ENCODE measurements at places on chromosomes 7 and 10.
A peak's percentile ranks its signal among the peaks of the same experiment; 100 is the strongest.

GRCh38 chr7:37212556-37212955, 236.1 kb downstream of the ELMO1 start:
- no peak for DNase-seq

DNA sequence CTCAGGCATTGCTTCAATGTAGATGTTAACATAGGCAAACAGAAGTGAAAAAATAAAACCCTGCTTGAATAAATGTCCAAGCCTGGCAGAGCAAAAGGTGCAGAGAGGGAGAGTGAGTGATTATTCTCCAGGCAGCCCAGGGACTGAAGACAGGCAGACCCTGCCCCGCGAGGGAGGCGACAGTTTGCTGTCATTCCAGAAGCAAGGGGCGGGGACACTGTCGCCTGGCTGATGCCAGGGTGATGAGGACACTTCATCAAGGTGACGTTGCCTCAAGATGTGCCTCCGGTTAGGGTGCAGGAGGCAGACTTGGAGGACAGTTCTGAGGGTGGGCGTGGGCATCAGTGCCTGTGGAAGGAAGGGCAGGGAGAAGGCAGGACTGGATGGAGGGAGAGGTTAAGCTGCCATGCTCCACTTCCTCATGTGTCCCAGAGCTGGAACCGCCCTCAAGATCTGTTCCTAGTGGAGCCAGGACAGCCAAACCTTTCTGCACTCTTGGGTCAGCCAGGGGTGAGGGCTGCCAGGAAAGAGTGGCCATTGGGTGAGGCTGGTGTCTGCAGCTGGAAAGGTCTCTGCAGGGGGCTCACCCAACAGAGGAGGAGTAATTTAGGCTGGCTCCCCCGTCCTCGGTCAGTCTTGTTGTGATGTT, 560.5 kb upstream of the MKI67 start:
- no peak for DNase-seq

DNA sequence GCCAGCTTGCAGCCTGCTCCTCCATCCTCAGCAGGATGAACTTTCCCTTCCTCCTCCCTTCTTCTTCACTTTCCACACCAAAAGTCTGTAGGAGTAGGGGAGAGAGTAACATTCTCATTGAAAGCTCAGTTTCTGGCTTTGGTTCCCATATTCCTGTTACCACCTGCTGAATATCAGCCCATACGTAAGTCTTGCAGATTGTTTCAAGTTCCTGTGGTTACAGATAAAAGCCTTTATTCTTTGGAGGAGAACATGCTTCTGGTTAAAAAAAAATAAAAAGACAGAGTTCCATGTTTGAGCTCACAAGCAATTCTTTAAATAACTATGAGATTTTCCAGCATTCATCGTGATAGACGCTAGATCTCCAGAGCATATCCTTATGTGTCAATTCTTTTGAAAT, 637.3 kb downstream of the SUGCT start:
- DNase-seq = no peak

- no peak for DNase-seq
Measured at GRCh38 chr10:98445200-98445812, 1.4 kb downstream of the HPS1 start.

- no peak for DNase-seq
Measured at GRCh38 chr10:111323389-111323966, 246.6 kb downstream of the ADRA2A start.

- no peak for DNase-seq
Measured at GRCh38 chr7:75534727-75535307, 42.7 kb downstream of the SPDYE5 start.

GRCh38 chr7:109986701-109987100, 1104.2 kb upstream of the LRRN3 start:
- no peak for DNase-seq

- DNase-seq = no peak
Measured at GRCh38 chr7:12031638-12032037, 179.5 kb upstream of the TMEM106B start.

DNA sequence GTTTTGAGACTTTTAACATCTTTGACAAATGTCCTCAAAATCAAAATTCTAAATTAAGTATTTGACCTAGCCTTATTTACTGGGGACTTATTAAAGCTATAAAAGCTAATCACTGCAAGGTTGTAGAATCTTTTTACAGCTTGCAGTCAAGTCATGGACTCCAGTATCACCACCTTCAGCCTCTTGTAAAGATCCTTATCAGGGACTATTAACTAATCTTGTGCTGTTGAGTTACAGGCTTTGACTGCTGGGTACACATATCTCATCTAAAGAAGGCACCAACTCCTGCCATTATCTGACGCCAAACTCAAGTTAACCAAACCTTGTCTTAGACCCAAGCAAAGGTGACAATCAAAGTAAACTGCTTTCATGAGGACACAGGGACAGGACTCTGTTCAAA, 621.0 kb upstream of the IGFBP3 start:
- DNase-seq = no peak

DNA sequence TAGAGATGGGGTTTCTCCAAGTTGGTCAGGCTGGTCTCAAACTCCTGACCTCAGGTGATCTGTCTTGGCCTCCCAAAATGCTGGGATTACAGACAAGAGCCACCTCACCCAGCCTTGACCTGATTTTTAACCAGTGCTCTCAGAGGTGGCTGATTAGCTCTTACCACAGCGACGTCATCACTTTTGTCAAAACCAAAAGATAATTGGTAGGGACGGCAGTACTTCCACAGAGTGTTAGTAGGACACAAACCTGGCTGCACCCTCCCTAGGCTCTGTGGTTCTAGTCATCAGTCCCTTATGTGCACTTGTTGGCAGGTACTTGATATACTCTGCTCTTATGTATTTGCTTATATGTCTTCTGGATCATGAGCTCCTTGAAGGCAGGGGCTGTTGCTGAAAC, 74.0 kb downstream of the GPR141 start:
- no peak for DNase-seq

GRCh38 chr10:121138112-121138860, 287.1 kb downstream of the WDR11 start:
- DNase-seq = no peak

GRCh38 chr7:45892407-45893035, 4.2 kb downstream of the IGFBP1 start:
- DNase-seq = no peak

GRCh38 chr7:35752742-35753141, 48.1 kb upstream of the SEPTIN7 start:
- DNase-seq = no peak

GRCh38 chr7:91330191-91330808, 66.1 kb downstream of the FZD1 start:
- no peak for DNase-seq

- no peak for DNase-seq
Measured at GRCh38 chr10:118218562-118218961, 123.6 kb downstream of the FAM204A start.

- no peak for DNase-seq
Measured at GRCh38 chr10:11036424-11037011, 18.8 kb downstream of the CELF2 start.

DNA sequence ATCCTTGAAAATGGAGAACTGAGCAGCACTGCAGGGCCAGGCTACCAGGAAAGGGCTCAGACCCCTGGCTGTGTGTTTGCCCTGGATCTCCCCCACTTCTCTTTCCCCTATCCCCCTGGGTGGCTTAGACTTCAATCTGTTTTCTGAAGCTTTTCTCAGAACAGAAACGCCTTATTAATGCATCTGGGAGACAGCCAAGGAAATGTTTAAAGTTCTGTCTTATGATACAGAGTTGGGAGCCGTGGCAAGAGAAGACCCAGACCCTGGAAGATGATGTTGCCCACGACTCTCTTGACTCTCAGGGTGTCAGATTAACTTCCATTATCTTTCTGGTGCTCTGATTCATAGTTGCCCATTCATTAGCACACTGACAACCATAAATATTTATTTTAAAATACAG, 107.1 kb downstream of the EBLN1 start:
- no peak for DNase-seq

- peak; percentile 25 for DNase-seq
Measured at GRCh38 chr7:30285067-30285535, 704 bp downstream of the ZNRF2 start.

- no peak for DNase-seq
Measured at GRCh38 chr10:113226831-113227445, 276.9 kb downstream of the TCF7L2 start.

GRCh38 chr10:86443936-86444335, 77.3 kb upstream of the GRID1 start:
- DNase-seq = no peak

- DNase-seq = no peak
Measured at GRCh38 chr7:71343892-71344291, 211.9 kb downstream of the GALNT17 start.

- DNase-seq = no peak
Measured at GRCh38 chr7:20269726-20270125, 52.5 kb upstream of the MACC1 start.

- DNase-seq = no peak
Measured at GRCh38 chr10:88962336-88962735, 9.8 kb upstream of the ACTA2 start.

- DNase-seq = no peak
Measured at GRCh38 chr7:36281945-36282717, 107.5 kb upstream of the ANLN start.

- no peak for DNase-seq
Measured at GRCh38 chr7:129203050-129203741, 14.8 kb downstream of the SMO start.

- no peak for DNase-seq
Measured at GRCh38 chr7:75595766-75596165, 103.6 kb downstream of the SPDYE5 start.

DNA sequence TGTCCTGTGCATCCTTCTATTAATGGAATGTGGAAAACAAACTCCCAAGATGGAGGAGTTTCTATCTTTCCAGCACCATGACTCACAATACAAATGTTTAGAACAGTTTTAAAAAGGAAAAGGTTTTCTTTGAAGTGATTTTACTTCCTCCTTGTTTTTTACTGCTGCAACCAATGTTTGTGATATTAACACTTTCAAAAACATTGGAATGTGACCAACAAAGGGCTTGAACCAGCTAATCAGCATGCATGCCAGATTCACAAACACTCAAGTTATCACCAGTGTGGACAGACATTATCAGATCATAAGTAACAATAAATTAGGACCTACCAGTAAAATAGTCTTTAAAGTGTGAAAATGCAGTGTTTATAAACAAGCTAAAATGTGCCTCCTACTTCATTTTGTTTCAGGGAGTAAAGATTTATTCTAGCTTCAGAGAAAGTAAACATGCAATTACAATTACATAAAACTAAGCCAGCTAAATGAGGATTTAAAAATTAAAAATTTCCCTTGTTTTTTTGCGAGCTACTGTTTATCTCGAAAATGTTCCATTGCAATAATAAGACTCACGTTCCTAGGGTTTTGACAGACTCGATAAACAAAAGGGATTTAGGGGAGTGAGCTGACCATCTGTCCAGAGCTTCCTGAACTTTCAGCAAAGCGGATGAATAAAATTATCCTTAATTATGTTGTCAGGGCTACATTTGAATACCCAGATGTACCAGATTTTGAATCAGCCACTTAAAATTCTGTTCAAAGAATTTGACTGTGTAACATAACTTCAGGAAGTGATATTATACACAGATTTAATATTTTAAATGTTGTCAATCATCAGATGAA, 29.8 kb downstream of the CPVL start:
- DNase-seq = no peak

- DNase-seq = no peak
Measured at GRCh38 chr10:34834274-34834673, 19.2 kb upstream of the PARD3 start.

DNA sequence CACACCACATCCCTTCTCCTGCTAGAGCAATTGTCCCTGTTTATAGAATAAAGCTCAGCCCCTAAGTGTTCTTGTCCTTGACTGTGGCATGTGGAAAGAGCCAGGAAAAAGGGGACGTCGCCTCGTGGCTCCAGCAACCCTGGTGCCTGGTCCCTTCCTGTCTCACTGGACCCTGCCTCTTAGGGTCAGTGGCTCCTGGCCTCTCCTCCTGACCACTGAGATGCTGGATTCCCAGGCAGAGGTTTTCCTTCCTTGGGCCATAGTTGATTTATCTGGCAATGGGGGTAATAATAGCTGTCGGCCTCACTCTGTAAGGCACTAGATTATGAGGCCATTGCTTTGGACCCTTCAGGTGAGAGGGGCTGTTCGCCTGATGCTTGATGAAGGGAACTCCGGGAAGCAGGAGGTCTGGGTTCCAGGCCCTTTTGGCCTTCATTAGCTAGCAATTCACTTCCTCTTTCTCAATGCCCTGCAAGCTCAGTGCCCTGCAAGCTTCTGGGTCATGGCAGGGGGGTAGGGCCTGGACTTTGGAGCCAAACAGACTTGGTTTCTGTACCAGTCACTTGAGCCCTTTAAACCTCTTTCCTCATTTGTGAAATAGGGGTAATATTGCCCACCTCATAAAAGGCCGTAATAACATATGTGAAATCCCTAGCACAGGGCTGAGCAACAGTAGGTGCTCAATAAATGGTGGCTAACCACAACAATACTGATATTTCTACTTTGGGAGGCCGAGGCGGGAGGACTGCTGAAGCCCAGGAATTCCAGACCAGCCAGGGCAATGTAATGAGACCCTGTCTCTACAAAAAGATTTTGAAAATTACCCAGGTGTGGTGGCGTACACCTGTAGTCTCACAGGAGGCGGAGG, 1.1 kb downstream of the ASL start:
- no peak for DNase-seq

DNA sequence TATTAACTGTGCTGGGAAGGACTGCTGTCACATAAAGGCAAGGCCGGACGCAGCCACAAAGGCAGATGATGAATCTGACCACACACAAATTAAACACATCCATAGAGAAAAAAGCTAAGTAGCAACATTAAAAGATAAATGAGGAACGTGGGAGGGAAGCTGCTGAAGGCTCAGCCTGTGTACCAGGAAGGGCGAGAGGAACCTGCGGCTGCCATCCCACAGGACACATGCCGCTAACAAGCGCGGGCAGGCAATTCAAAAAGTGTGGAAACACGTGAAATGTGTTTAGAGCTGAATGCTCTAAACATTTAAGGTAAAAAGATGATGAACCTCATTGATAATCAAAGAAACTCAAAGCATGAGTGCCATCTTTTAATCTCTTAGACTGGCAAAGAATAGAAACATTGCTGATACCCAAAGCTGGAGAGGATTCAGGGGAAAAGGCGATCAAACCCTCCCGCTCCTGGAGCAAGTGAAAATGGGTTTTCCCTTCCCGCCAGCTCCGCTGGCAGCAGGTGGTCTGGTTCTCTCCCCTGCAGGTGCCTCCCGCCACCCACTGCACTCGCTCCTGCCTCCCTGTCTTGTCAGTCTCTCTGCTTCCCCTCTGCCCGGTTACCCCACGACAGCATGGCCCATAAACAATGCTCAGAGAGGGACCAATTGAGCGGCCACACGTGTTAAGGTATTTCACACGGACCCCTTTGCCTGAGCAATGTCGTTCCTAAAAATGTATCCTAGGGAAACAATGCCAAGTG, 4.2 kb downstream of the STK32C start:
- no peak for DNase-seq

Measured in stimulated activated CD4-positive, alpha-beta T cell treated with anti-CD3 and anti-CD28 coated beads, Interleukin-1b, Interleukin-23, amount 100 ng/mL, for 24 hours (primary cell).